ENCODE measurements at places on chromosomes 7 and 10.

GRCh38 chr10:117543225-117544003 lies 868 bp downstream of the EMX2 start:
- DNase-seq: peak; percentile 86

DNA sequence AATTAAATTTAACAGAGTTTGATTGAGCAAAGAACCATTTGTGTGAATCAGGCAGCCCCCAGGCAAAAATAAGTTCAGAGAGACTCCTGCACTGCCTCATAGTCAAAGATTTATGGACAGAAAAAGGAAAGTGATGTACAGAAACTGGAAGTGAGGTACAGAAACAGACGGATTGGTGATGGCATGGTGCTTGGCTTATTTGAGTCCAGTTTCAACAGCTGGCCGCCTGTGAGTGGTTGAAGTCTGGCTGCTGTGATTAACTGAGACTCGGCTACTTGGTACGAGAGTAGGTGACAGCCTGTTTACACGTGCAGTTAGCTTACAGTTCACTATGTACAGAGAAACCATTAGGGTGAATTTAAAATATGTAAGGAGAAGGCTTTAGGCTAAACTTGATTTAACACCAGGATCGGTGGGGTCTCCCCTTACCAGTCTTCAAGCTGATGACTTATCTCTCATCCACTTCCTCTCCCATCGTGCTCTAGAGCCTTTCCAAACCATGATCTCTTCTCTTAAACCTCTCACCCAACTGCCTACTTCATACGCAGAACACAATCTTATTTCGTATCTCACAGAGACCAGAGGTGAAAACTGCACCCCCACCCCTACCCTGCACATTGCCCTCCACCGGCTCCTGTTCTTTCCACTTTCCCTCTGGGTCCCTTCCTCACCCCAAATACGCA lies 5.0 kb upstream of the MSMB start:
- DNase-seq: no peak

- DNase-seq: no peak
Observed at GRCh38 chr7:65966146-65966545, 15.9 kb downstream of the GUSB start.

GRCh38 chr10:89119651-89120050 lies 87.5 kb downstream of the CH25H start:
- no peak for DNase-seq

DNA sequence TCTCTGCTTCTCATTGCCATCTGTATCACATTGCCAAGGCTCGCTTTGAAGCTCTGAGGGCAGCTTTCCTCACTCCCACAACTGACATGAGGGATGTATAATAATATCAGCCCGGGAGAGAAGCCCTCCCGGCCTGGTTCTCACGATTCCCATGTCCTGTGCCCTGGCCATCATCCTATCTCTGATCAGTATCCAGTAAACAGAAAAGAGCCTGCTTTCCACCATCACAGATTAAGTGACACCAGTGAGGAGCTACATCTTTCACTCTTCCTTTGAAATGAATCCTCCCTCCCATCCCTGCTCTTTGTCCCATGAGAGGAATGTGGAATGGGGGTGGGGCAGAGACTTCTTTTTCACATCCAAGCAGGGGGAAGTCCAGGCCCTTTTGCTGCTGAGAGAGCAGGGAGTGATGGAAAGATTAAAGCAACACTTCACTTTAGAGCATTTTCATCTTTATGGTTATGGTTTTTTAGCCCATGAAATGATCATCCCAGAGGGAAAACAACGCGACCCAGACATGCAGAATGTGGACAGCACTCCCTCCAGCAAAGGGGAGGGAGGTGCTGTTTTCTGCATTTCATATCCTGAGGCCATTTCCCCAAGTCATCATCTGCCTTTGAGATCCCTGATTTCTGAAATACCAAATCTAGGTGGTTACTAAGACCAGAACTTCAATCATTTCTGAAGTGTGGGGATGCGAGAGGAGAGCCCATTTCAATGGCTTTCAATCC lies 84.6 kb upstream of the LYZL1 start:
- peak; percentile 77 for DNase-seq

- DNase-seq: no peak
Observed at GRCh38 chr10:10624567-10624962, 393.1 kb upstream of the CELF2 start.

DNA sequence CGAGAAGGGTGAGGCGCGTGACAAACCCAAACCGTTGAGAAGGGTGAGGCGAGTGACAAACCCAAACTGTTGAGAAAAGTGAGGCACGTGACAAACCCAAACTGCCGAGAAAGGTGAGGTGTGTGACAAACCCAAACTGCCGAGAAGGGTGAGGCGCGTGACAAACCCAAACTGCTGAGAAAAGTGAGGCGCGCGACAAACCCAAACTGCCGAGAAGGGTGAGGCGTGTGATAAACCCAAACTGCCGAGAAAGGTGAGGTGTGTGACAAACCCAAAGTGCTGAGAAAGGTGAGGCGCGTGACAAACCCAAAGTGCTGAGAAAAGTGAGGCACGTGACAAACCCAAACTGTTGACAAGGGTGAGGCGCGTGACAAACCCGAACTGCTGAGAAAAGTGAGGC lies 25.0 kb downstream of the ESYT2 start:
- no peak for DNase-seq

- no peak for DNase-seq
Observed at GRCh38 chr7:130432886-130433285, 7.9 kb downstream of the CEP41 start.

- no peak for DNase-seq
Observed at GRCh38 chr7:20113427-20114027, 103.7 kb downstream of the MACC1 start.

DNA sequence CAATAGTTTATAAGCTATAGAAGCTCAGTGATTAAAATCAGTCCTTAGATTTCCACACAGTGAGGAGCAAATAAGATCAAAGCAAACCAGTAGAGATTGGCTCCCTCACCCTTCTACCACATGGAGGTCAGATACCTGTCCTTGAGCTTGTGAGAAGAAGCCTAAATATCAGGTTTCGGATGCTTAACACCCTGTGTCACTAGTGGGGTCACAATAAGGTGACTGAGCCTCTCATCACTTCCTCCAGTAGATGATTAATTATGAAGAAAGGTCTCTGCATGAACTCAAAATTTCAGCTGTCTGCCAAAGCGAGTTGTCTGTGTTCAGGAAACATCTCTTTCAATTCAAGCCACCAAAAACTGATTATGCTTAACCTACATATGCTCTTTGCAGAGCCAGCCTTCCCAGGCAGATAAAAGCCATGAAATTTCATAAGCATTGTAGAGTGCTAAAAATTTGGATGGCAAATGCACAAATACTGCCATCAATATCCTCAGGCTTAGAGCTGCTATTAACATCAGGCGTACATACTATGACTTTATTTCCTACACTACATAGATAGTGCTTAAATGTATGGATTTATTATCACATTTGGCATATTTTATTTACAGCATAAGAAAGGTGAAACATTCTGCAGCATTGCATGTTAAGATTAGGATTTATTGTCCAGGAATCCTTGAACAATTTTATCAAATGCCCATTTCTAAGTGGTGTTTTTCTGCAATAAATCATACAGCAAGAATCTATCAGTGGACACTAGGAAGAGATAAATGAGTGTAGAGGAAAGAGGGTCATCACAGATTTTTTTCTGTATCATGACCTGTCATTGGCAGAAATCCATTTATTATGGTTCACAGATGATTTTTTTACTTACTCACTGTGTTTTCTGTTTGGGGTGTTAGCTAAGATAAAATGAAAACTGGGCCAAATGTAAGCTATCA lies 285.1 kb upstream of the SP8 start:
- DNase-seq: no peak

- DNase-seq: peak; percentile 8
Observed at GRCh38 chr10:59360605-59361405, 1.5 kb downstream of the FAM13C start.

DNA sequence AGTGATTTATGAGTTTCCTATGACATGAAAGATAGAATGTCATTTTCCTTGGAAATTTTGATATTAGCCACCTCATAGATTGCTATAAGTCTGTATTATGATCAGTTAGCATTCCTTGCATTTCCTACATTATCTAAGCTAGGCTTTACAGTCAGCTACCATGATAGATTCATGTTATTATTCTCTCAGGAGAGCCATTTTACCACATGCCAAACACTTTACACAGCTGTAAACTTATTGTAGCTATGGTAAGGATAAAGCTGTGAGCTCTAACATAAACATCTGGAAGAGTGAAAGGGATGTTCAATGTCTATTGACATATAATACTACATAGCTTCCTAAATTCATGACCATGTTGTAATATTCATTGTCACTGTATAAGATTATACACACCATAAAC lies 608.0 kb downstream of the PHTF2 start:
- no peak for DNase-seq

- no peak for DNase-seq
Observed at GRCh38 chr10:49407151-49407550, 11.3 kb upstream of the DRGX start.

- no peak for DNase-seq
Observed at GRCh38 chr7:38169847-38170246, 8.2 kb upstream of the STARD3NL start.

DNA sequence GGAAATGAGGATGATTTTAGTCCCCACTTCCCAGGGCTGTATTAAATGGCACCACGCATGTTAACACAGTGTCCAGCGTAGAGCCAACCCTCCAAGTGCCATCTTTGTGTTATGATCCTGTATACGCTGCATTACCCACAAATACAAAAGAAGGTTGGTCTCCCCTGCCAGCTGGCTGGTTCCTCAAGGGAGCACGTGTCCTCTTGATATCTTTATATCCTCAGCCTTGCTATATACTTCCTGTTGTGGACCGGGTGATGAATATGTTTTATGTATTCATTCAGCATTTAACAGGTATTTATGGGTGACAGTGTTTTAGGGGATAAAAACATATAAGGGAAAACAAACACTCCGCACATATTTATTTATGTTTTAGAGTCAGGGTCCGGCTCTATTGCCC lies 23.2 kb upstream of the PRRT4 start:
- no peak for DNase-seq

DNA sequence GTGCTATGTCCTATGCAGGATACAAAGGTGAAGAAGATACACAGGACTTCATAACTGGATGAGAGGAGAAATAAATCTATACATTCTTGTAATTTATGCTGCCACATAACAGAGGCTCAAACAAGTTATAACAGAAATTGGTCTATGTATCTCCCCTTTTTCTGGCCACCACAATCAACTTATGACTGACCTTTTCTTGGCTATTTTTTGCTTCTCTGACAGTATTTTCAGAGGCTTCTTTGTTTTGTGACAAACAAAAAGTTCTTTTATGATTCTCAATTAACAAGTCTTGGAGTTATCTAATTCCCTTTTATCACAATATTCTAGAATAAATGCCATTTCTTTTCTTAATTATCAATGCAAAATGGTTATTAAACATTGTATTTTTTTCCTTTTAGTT lies 953.0 kb upstream of the ZWINT start:
- DNase-seq: no peak

DNA sequence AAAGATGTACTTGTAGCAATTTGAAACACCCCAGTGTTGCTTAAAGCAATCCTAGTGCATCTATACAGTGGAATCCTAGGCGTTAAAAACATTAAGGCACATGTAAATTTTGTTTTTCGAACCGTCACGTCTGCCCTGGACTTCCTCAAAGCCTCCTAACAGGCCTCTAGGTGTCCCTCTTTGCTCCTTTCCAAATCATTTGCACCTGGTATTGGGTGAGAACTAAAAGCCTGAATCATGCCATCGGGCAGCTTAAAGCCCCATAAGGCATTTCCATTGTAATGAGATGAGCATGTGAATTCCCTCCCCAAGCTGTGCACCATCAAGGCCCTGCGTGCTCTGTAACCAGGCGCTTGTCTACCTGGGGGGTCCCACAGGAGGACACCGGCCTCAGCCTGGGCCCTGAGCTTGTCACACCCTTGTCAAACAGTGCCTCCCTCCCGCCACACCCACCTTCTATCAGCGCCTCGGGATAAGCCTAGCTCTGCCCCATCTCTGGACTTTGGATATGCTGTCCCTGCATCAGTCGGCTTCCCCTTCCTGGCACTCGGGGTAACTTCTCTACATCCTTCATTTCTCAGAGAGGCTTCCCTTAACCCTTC lies 89.2 kb downstream of the WDR11 start:
- DNase-seq: peak; percentile 36

DNA sequence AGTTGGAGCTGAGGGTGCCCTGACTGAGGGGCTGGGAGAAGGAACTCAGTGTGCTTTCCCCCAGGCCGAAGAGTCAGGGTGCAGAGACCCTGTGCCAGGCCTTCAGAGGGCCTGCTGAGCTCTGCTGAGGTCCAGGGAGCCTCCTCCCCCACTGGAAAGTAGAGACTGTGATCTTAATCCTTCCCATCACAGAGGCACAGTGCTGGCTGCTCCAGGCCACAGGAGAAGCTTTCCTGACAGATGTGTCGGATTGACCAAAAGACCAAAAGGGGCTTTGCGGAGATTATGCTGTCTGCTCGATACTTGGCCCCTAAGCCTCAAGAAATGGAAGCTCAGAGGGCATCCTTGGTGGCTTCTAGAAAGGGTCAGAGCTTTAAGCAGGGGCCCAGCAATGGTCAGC lies 32.9 kb upstream of the BTRC start:
- DNase-seq: peak; percentile 31

DNA sequence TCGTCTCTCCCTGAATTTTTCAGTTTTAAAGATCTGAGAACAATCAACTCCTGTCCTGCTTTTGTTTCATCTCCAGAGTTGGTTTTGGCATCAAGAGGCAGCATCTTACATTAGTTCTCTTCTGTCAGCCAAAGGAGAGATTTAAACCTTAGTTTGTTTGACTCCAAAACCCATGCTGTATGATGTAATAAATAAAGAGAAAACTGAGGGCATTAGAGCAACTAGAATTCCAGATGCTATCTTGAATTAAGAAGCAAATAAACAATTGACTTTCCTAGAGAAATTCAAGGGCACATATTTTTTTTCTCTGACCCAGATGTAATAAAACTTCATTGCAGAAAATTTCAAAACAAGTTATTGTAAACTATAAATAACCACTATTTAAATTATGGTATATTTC lies 54.4 kb downstream of the INHBA start:
- DNase-seq: no peak

- DNase-seq: no peak
Observed at GRCh38 chr10:101019440-101019703, 11.6 kb downstream of the PDZD7 start.

DNA sequence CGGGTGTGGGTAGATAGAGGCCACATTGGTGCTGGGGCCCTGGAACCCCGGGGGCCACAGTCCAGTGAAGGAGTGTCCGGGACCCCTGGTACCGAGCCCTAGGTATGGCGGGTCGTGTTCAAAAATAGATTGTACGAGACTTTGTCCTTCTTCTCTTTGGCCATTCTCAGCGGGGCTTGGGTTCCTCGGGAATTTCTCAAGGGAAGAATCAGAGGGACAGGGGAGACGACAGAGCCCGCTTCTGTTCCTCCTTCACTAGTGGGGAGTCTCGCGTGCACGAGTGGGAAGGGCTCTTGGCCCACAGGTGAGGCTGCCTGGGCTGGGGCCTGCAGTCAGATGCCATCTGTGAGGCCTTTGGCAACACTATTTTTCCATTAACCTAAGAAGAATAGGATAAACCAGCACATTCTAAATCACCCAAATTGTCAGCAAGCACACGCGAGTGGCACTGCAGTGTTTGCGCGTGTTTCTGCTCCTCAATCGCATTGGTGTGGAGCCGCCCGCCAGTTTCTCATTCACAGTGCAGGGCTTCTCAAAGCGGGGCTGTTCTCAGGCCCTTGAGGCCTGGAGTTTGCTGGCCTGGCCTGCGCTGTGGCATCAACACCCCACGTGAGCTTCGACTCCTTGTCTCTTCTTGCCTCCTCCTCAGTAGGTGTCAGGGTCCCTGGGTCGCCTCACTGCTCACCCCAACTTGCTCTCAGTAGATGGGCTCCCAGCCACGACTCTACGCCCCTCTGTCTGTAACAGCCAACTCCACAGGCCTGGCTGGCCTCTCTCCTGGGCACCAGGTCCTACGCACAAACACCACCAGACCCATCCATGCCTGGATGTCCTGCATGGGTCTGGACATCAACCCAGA lies 187.6 kb upstream of the SHH start:
- DNase-seq: no peak

All from neural progenitor cell (in vitro differentiated cells).